Natural killer cell (primary cell): ENCODE measurements at places on chromosomes 4 and X. TPM values are rescaled to one million over a fixed set of nuclear protein-coding genes. Genes with fewer than 3 reads are reported as not detected.

DNA sequence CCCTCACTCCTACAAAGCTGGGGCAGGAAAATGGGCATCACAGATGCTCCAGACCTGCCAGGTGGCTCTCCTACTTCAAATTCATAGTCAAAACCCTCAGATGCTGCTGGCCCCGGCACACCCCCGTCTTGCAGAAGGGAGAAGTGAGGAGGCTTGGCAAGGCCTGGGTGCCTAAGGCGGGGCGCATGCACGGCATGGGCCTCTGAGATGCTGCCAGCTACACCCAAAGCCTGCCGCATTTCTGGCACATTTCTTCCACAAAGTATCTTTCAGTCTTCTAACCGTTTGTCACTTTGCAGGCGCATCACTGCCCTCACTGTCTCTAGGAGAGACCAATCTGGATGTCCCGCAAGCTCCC is 19.6 kb downstream of the WDR1 start:
- no peak for DNase-seq

Gene TRAM1L1
- not detected for total RNA-seq

DNA sequence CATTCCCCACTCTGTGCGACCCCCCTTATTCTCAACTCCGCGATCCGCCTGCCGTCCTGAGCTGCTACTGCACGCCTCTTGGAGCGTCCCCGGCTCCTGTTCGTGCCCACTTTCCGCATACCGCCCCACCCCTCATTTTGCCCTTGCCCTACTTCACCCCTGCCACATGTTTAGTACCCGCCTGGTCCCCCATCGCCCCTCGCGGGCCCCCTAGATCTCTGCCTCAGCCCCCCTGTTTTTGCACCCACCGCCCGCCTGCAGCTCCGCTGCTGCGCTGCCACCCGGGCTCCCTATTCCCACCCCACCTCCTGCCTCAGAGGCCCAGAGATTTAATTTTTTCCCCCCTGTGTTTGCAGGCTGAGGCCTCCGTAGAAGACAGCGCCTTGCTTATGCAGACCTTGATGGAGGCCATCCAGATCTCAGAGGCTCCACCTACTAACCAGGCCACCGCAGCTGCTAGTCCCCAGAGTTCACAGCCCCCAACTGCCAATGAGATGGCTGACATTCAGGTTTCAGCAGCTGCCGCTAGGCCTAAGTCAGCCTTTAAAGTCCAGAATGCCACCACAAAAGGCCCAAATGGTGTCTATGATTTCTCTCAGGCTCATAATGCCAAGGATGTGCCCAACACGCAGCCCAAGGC is 1.4 kb downstream of the MAGED1 start:
- DNase-seq = peak; percentile 49

DNA sequence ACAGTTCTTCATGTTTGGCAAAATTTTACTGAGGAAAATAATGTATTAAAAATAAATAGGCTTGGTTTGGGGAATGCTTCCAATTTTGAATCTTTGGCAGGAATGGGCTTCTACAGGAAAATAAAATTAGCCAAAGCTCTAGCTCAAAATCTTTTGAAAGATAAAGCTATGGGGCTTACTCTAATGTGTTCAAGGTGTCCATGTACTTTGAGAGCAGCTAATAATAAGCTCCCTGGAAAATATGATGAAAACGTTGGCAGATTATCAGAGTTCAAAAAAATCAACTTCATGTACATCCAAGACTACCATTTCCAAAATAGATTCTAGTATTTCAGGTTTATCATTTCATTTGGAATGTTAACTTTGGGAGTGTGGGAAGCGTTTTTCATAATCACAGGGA is 158.4 kb downstream of the EMCN start:
- no peak for DNase-seq

GRCh38 chrX:129649268-129650182 is 5.2 kb downstream of the APLN start:
- no peak for DNase-seq

- no peak for DNase-seq
Observed at GRCh38 chr4:118587946-118588345, 97.2 kb upstream of the METTL14 start.

Gene TEX11
- total RNA-seq = not detected

GRCh38 chrX:56468441-56468840 is 95.0 kb upstream of the UBQLN2 start:
- DNase-seq = no peak

DNA sequence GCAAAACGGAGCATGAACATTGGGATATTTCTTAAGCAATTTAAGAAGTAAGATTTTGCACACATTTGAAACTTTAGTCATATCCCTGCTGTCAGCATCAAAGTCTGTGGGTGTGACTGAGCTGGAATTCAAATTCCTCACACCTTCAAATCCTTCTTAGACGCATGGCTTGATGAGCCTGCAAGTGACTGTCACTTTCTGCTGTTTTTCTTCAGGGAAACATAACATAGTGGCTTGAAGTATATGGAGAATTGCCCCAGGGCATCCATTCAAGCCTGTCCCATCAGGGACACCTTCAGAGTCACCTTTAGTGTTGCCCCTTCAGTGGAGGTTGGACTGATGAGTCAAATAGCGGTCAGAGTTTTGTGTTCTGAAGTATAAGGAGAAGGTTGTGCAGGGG is 17.4 kb downstream of the FHDC1 start:
- DNase-seq = no peak

Gene TLR6
- total RNA-seq = 6.3 TPM

DNA sequence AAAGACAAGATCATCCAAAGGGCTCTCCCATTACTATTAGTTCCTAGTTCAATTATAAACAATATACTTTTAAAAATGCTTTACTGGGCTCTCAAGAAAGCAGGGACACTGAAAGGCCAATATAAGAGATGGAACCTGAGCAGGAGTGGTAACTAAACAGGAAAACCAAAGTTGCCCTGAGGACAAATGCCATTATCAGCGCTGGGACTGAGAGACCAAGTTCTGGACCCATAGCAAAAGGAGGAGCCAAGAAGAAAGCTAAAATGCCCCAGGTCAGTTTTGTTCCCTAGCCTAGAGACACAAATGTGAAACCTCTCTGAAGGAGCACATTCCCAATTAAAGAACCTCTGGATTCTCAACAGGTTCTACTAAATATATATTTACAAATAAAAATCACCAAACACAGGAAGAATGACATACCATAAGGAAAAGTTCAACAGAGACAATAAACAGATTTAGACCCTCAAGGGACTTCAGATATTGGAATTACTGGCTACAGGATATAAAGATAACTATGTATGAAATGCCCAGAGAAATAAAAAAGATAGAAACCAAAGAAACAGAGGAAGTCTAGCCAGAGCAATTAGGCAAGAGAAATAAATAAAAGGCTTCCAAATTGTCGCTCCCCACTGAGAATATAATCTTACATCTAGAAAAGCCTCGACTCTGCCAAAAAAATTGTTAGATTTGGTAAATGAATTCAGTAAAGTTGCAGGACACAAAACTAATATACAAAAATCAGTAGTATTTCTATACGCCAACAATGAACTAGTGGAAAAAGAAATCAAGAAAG is 67.1 kb downstream of the KLHL8 start:
- no peak for DNase-seq
